NCI-H1105 (cell line): ENCODE measurements at places on chromosomes 3 and 15.

DNA sequence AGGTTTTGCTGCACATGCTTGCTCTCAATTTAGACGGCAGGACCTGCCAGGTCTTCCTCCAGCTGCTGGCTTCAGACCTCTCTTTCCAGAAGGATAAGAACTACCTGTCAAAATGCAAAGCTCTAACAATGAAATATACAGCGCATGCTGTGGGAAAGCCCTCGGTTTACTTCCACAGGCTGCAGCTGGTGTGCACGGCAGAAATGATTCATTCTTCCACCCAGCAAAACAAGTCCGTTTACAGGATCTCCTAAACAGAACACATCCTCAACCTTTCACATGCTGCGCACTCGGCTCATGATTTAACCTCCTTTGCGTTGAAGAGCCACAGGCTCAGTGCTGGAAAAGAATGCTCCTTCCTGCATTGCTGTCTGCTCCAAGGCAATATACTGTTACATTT lies 92.4 kb upstream of the WNT5A start:
- no peak for DNase-seq

DNA sequence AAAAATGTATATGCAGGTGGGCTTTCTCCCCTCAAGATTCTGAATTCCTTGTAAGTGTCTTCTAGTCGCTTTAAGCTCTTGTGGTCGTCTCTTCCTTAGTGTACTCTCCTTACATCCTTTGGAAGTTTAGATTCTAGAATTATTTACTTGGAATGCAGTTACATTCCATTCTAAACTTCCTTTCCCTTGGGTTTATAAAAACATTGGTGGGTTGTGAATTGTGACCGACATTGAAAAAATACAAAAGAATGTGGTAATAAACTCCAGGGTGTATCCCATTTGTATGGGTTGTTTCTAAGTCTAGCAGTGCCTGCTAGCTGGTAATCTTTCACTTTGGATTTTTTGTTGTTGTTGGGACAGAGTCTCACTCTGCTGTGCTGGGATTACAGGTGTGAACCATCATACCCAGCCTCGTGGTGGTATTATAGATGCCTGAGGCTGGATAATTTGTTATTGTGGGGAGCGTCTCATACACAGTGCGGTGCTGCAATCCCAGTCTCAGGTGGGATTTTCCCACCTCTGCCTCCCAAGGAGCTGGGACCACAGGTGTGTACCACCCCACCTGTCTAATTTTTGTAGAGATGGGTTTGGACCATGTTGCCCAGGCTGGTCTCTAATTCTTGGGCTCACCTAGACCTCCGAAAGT lies 9.1 kb downstream of the CHD2 start:
- no peak for DNase-seq

- DNase-seq = no peak
Observed at GRCh38 chr3:2783261-2783660, 326.9 kb downstream of the IL5RA start.

- DNase-seq = no peak
Observed at GRCh38 chr3:12986521-12986920, 86.7 kb downstream of the IQSEC1 start.

DNA sequence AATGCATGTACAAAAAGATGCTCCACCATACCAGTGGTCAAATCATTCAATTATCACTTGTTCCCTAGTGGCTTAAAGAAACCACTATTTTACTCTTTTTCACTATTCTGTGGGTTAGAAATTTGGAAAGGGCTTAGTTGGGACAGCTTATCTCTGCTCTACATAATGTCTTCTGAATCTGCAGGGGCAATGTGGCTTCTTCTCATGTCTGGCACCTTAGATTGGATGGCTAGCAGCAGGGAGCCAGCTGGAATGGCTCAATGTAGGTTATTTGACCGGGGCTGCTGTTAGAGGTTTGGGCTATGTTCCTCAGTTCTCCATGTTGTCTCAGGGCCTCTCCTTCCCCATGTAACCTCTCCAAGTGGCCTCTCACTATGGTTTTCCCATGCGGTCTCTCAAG lies 57.5 kb upstream of the EPHB1 start:
- DNase-seq = no peak
